ENCODE measurements at places on chromosomes 12 and 14. TPM values are rescaled to one million over a fixed set of nuclear protein-coding genes. Genes with fewer than 3 reads are reported as not detected.

DNA sequence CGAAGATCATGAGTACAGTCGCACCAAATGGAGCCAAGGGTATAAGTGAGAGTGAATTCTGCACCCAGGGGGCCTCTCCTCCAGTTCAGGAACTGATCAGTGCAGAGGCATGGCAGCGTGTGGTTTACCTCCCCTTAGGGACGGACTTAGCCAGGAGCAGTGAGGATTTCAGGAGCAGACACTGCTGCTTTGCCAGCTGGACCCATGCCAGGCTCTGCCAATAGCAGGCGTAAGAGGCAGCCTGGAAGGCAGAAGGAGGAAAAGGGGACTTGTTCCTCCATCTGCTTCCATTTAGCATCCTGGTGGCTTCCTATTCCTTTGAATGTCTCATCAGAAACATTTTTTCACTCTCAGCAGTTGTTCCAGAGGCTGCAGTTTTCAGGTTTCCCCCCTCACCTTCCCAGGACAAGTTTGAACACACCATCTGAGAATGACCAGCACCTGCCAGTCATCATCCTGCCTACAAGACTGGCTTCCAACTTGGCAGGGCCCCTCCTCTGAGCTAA is 137.0 kb upstream of the LMNTD1 start:
- no peaks in the 10 kb centered on the region for H3K4me1 ChIP-seq
- H3K36me3 ChIP-seq: no peaks in the 10 kb centered on the region
- no peak overlapping the region for H3K4me3 ChIP-seq

GRCh38 chr14:66680216-66680615 is 172.3 kb downstream of the GPHN start:
- H3K36me3 ChIP-seq: no peaks in the 10 kb centered on the region
- DNase-seq: no peak
- H3K4me1 ChIP-seq: no peaks in the 10 kb centered on the region
- H3K27ac ChIP-seq: no peak overlapping the region
- no peaks in the 10 kb centered on the region for H3K27me3 ChIP-seq
- no peak overlapping the region for H3K4me3 ChIP-seq

GRCh38 chr14:101812071-101812470 is 50.6 kb downstream of the PPP2R5C start:
- peaks cover 30% of the 10 kb centered on the region for H3K4me1 ChIP-seq
- H3K36me3 ChIP-seq: no peaks in the 10 kb centered on the region
- H3K4me3 ChIP-seq: no peak overlapping the region
- no peak for DNase-seq

GRCh38 chr12:103313894-103314293 is 181.9 kb downstream of the C12orf42 start:
- H3K4me1 ChIP-seq: no peaks in the 10 kb centered on the region
- H3K36me3 ChIP-seq: no peaks in the 10 kb centered on the region
- no peak for DNase-seq
- H3K27me3 ChIP-seq: no peaks in the 10 kb centered on the region

GRCh38 chr12:7555752-7556151 is 52.2 kb upstream of the CD163 start:
- H3K27ac ChIP-seq: no peak overlapping the region
- no peaks in the 10 kb centered on the region for H3K27me3 ChIP-seq
- no peaks in the 10 kb centered on the region for H3K4me1 ChIP-seq
- no peak for DNase-seq
- no peaks in the 10 kb centered on the region for H3K36me3 ChIP-seq

- no peak for DNase-seq
- H3K36me3 ChIP-seq: no peaks in the 10 kb centered on the region
- H3K27ac ChIP-seq: no peak overlapping the region
- H3K4me3 ChIP-seq: no peak overlapping the region
- peaks cover 31% of the 10 kb centered on the region for H3K4me1 ChIP-seq
Observed at GRCh38 chr12:116259800-116260577, 17.5 kb downstream of the MED13L start.

DNA sequence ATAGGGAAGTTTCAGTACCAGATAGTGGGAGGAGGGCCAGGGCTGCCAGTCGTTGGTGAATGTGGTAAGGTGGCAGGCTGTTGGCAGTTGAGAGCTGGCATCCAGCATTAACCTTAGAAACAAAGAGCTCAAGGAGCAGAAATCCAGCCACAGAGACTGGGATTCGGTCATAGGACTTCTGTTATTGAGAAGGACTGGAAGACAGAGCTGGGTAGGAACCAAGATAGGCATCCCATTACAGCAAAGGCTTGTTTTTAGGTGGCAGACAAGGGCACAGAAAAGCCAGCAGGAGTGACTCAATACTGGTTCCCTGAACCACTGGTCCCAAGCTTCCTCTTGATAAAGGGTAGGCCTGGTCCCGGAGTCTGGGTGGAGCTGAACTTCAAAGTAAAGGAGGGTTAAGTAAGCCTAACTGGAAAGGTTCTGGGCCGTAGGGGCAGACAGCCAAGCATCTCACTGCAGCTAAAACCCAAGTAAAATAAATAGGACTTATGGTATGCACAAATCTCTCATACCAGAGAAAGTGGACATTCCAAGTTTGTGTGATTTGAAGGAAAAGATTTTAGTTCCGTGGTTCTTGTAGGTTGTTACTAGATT is 147.9 kb downstream of the ETV6 start:
- no peaks in the 10 kb centered on the region for H3K36me3 ChIP-seq
- H3K4me1 ChIP-seq: peaks cover 4% of the 10 kb centered on the region
- H3K27ac ChIP-seq: no peak overlapping the region
- no peak for DNase-seq
- no peaks in the 10 kb centered on the region for H3K27me3 ChIP-seq

DNA sequence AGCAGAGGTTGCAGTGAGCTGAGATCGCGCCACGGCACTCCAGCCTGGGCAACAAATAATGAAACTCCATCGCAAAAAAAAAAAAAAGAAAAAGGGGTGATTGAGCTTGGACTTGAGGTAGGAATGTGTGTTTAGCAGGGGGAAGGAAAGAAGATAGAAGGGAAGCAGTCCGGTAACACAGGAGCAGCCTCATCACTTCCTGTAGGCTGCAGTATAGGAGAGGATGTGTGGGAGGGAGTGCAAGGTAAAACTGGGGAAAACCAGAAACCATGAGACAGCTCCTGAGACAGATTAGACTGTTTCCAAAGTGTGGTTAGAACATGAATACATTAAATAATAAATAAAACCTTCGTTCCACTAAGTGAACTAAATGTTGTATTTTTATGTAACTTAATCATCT is 49.2 kb downstream of the FGD4 start:
- H3K4me3 ChIP-seq: no peak overlapping the region
- H3K27ac ChIP-seq: no peak overlapping the region
- no peaks in the 10 kb centered on the region for H3K36me3 ChIP-seq
- no peak for DNase-seq
- no peaks in the 10 kb centered on the region for H3K4me1 ChIP-seq

DNA sequence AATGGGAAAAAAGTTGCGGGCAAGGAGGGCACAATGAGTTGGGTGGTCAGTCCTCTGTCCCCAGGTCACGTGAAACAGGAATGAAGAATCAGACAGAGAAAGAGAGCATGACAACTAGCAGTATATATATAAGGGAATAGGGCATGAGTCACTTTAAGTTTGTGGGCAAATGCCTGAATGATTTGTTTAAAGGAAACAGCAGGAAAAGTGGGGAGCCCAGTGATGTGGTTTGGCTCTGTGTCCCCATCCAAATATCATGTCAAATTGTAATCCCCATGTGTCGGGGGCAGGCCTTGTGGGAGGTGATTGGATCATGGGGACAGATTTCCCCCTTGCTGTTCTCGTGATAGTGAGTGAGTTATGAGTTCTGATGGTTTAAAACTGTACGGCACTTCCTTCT is 195.3 kb upstream of the IGF1 start:
- H3K4me3 ChIP-seq: no peak overlapping the region
- no peaks in the 10 kb centered on the region for H3K4me1 ChIP-seq
- no peaks in the 10 kb centered on the region for H3K36me3 ChIP-seq
- no peak overlapping the region for H3K27ac ChIP-seq
- H3K27me3 ChIP-seq: no peaks in the 10 kb centered on the region

DNA sequence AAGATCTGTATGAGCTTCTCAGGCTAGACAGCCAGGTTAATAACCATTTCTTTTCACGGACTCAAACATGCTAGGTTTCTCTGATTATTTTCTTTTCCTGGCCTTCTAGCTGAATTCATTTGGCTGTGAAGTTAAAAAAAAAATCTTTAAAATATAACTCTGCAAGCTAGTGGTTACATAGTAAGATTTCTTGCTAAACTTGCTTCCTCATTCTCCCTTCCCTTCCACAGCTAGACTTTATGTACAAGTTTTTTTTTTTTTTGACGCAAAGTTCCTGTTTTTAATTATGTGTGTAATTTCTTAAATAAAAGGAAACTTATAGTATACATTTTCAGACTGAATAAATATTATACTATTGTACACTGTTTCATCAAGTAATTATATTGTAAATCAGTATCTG is 145.4 kb downstream of the TMTC2 start:
- no peaks in the 10 kb centered on the region for H3K4me1 ChIP-seq
- H3K36me3 ChIP-seq: no peaks in the 10 kb centered on the region
- H3K4me3 ChIP-seq: no peak overlapping the region
- DNase-seq: no peak
- no peaks in the 10 kb centered on the region for H3K27me3 ChIP-seq
- no peak overlapping the region for H3K27ac ChIP-seq

Gene NDUFA9
- 21.4 TPM for total RNA-seq

Gene GLTP
- 8.5 TPM for total RNA-seq

Measured in liver (tissue), 10 donors.